Activated CD8-positive, alpha-beta T cell treated with anti-CD3 and anti-CD28 coated beads for 36 hours (primary cell): ENCODE measurements at places on chromosomes 4 and X. TPM values are rescaled to one million over a fixed set of nuclear protein-coding genes. Genes with fewer than 3 reads are reported as not detected.

GRCh38 chr4:15398732-15399131 is 29.1 kb upstream of the C1QTNF7 start:
- H3K27ac ChIP-seq: no peak overlapping the region
- DNase-seq: no peak
- H3K27me3 ChIP-seq: no peaks in the 10 kb centered on the region
- no peak overlapping the region for H3K4me3 ChIP-seq
- H3K4me1 ChIP-seq: peaks cover 32% of the 10 kb centered on the region
- no peaks in the 10 kb centered on the region for H3K36me3 ChIP-seq

DNA sequence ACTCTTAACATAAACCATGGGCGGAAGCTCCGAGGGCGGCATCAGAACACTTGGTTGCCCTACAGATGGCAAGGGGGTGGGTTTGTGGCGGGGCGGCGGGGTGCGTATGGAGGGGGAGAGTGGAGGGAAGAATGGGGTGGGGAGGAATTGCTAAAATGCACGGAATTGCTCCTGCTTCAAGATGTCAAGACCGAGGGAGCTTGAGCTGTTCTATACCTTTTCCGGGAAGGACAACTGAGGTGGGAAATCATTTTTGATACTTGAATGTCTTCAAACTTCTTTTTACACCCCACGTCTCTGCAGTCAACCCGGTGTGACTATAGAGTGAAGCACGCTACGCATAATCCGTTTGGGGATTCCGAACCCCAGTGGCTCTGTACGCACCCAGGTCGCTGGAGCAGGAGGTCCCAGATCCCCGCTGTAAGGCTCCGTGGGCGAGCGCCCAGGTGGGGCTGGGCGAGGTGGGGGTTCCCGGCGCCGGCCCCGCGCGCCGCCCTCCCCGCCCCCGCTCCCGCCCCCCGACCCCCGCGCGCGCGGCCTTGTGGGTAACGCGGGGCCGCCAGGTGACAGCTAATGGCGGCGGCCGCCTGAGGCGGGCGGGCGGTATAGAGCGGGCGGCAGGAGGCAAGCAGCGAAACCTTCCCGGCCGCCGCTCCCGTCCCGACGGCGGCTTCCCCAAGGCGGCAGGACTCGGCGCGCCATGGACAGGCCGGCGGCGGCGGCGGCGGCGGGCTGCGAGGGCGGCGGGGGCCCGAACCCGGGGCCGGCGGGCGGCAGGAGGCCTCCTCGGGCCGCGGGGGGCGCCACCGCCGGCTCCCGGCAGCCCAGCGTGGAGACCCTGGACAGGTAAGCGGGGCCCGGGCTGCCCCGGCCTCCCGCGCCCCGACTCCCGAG is at the start of gene MTMR1:
Gene MTMR1, plus strand, starts transcription at position 566 of the 894 bp plus-strand sequence. Its CDS starts 135 bp downstream, at position 701.
- H3K4me3 ChIP-seq: peak within 1 kb of the TSS; percentile 91
- peak; percentile 58 for DNase-seq
- H3K27me3 ChIP-seq: no peaks in the 10 kb centered on the region
- H3K4me1 ChIP-seq: peaks cover 69% of the 10 kb centered on the region
- H3K27ac ChIP-seq: peak within 1 kb of the TSS; percentile 97
- H3K36me3 ChIP-seq: peaks cover 32% of the 10 kb centered on the region

DNA sequence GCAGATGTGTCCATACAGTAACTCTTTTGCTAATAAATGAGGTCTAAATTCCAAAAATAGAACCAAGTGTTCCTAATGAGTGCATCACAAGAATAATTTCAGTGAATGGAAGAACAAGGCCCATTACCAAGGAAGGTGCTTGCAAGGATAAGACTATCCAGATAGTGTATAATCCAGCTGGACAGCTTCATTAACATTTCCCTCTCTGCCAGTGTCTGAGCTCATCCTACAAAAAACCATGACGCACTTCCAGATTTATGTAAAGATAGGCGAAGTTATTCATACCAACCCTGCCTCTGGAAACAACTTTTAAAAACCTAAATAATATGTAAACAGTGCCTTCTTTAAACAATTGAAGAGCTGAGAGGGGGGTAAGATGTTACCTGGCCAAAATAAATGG is 177.9 kb upstream of the STK26 start:
- no peaks in the 10 kb centered on the region for H3K36me3 ChIP-seq
- no peaks in the 10 kb centered on the region for H3K4me1 ChIP-seq
- DNase-seq: no peak
- H3K4me3 ChIP-seq: no peak overlapping the region
- H3K27me3 ChIP-seq: no peaks in the 10 kb centered on the region

DNA sequence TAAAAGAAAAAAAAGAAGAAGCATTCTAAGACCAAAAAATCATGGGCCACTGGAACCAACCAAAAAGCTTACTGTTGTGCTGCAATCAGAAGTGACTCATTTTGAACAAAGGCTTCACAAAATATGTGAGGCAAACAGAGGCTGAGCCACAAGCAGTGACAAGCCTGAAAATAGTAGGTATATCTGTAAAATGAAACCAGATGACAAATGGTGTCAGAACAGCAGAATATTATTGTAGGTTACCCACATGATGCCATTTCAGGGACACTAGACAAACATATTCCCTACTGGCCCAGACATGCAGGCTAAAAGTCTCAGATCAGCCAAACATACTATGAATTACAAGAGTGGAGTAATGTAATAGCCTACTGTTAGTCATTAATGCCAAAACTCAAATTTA is 1301.8 kb upstream of the DIAPH2 start:
- DNase-seq: no peak
- H3K36me3 ChIP-seq: no peaks in the 10 kb centered on the region
- no peaks in the 10 kb centered on the region for H3K27me3 ChIP-seq
- no peak overlapping the region for H3K4me3 ChIP-seq

- H3K4me1 ChIP-seq: peaks cover 5% of the 10 kb centered on the region
- H3K27me3 ChIP-seq: no peaks in the 10 kb centered on the region
- no peak for DNase-seq
- no peak overlapping the region for H3K4me3 ChIP-seq
Observed at GRCh38 chr4:36115312-36115711, 129.0 kb downstream of the ARAP2 start.

- no peak for DNase-seq
- no peak overlapping the region for H3K27ac ChIP-seq
- no peaks in the 10 kb centered on the region for H3K4me1 ChIP-seq
- H3K4me3 ChIP-seq: no peak overlapping the region
- no peaks in the 10 kb centered on the region for H3K36me3 ChIP-seq
Observed at GRCh38 chr4:4840351-4840750, 19.1 kb upstream of the MSX1 start.

DNA sequence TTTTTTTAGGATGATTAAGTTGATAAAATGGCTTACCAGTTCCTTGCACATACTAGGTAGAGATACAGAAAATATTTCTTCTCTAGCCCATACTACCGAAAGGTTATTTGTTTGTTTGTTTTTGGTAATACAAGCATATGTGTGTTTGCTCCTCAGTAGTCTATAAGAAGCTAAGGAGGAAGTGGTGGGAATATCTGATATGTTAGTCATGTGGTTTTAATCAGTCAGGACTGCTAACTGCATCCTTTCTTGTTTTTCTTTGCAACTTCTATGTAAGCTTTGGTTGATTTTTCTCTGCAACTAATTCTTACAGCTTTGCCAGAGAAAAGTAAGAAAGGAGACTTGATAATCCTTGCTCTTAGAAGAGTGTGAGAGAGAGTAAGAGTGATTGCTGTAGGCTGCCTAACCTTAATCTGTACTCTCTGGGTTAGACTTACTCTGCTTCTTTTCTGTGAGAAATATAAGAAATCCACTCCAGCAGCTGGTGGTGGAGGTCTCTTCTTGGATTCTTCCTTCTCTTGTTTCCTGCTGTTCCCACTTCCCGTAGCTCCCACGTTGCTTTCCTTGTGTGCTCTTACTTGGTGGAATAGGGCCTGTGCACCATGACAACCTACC is 28.3 kb downstream of the SEPTIN11 start:
- peaks cover 6% of the 10 kb centered on the region for H3K36me3 ChIP-seq
- no peak for DNase-seq
- H3K27ac ChIP-seq: no peak overlapping the region
- no peak overlapping the region for H3K4me3 ChIP-seq
- H3K27me3 ChIP-seq: no peaks in the 10 kb centered on the region
- H3K4me1 ChIP-seq: peaks cover 50% of the 10 kb centered on the region

DNA sequence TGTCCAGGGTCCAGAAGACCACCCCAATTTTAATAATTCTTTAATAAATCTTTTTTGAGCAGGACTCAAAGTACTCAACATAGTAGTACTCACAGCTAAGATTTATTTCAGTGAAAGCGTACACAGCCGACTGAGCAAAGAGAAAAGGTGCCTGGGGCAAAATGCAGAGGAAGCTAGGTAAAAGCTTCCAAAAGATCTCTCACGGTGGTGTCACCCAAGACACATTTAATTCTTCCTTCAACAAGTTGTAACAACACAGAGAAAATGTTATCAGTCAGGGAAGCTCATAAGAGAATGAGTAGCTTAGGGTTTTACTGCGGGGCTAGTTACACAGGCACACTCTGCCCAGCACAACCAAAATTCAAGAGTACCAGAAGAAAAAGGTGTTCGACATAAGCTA is 201.1 kb downstream of the OPHN1 start:
- no peaks in the 10 kb centered on the region for H3K27me3 ChIP-seq
- H3K36me3 ChIP-seq: no peaks in the 10 kb centered on the region
- no peaks in the 10 kb centered on the region for H3K4me1 ChIP-seq
- DNase-seq: no peak

Gene KLHL13
- 2.8 TPM for total RNA-seq

Gene PPP1R2C
- not detected for total RNA-seq

Gene TDO2
- total RNA-seq: not detected
